Cardiac septum (tissue), 1 donor: ENCODE measurements at places on chromosomes 11 and 22. TPM values are rescaled to one million over a fixed set of nuclear protein-coding genes. Genes with fewer than 3 reads are reported as not detected.

DNA sequence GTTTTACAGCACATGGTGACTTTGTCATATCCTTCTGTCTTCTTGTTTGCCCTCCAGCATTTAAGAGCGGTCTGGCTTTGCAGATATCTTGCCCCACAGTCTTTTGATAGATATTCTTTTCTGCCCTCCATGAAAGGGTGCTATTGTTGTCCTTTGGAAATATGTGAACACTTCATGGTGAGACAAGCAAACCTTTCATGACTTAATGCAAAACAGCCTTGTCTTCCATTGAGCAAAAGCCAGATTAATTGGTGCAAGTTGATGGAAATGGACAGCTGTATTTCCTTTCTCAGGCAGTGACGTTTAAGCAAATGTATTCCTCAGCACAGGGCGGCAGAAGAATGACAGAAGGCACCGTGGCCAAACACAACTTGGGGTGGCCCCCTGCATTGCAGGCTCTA lies 4.4 kb downstream of the DCPS start:
- no peak for DNase-seq

DNA sequence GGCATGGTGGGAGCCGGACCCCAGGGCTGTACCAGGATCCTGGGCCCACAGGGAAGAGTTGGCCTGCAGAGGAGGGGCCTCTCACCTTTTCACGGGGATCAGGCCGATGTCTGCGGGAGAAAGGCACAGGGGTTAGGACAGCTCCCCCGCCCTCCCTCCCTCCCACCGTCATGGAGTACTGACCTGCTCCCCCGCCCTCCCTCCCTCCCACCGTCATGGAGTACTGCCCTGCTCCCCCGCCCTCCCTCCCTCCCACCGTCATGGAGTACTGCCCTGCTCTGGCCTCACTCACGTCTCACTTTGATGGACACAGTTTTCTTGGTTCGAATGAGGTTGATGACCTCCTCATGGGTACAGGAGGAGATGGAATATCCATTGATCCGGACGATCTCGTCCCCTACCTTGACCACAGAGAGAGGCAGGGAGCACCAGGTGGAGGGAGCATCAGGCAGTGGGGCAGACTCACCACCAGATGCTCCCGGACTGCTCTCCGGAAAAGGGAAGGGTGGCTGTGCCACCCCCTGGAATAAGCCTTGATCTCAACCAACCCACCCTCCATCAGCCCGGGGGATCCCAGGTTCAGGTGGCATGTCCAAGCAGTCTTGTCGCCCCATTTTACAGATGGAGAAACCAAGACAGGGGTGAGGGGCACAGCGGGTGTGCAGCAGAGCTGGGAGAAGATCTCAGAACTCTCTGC lies 17.1 kb downstream of the USH1C start:
- DNase-seq: no peak

GRCh38 chr11:36684840-36685801 lies 87.1 kb upstream of the RAG2 start:
- DNase-seq: no peak

DNA sequence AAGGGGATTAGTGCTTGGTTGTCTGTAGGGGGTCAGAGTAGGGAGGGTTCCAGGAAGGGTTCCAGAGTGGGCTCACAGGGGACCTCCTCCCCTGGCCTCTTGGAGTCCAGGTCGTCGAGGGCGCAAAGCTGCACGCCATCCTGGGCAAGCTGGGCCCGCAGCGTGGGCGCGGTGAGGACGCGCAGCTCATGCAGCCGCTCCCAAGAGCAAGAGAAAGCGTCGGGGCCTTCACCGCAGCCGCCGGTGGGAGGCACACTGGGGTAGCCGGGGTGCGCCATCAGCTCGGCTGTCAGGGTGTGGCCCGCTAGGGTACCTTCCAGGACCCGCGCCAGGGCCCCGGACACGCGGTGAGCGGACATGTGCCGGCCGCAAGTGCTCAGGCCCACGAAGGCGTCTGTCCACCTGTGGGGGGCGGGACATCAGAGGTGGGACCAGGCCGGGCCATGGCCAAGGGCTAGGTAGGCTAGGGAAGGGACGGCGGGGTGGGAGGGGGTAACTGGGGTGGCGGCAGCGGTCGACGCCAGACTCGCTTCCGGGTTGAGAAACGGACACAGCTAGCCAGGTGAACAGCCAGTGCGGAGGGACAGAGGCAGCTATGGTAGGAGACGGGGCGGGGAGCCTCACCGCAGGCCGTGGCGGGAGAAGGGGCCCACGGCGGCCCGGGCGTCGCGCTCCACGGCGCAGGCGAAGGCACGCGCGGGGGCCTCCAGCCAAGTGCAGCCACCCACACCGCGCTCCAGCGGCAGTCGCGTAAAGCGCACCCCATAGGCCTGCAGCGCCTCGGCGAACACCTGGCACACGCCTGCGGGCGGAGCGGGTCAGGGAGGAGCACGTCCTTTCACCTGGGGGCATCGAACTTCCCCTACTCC lies 1.2 kb downstream of the YDJC start:
- DNase-seq: no peak

DNA sequence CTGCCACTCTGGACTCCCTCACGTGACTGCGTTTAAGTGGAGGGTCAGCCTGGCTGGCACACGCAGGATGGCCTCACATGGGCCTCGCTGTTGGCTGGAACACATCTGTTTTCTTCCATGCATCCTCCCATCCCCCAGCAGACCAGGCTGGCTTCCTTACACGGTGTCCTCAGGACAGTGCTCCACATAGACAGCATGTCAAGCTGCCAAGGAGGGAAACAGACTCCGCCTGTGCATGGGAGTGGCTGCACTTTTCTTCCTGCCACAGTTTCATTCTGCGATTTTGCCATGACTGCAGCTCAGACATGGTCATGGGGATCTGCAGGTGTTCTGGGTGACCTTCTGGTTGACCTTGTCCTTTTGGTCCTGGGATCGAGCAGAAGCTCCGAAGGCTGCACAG lies 344.2 kb downstream of the SHANK2 start:
- DNase-seq: peak; percentile 38

DNA sequence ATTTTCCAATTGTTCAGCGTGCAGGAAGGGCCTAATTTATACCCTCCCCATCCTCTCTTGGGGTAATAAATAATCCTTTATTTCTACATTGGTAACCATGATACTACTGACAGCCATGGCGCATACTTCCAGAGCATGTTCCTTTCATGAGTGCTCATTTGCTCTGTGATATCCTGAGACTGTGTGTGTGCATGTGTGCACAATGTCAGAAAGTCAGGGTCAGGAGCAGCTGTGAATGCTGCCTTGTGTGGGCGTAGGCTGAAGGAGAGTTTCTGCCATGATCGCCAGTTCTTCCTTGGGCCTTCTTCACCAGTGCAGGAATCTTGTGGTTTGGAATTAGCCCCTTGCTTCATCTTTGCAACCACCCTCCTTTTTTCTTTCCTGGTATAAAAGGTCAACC lies 10.2 kb downstream of the TUBA8 start:
- no peak for DNase-seq

- peak; percentile 56 for DNase-seq
These were observed 33.8 kb downstream of the CAPN1 start for GRCh38 chr11:65215441-65216076.

GRCh38 chr22:47512617-47513016 lies 750.2 kb downstream of the TBC1D22A start:
- DNase-seq: no peak

DNA sequence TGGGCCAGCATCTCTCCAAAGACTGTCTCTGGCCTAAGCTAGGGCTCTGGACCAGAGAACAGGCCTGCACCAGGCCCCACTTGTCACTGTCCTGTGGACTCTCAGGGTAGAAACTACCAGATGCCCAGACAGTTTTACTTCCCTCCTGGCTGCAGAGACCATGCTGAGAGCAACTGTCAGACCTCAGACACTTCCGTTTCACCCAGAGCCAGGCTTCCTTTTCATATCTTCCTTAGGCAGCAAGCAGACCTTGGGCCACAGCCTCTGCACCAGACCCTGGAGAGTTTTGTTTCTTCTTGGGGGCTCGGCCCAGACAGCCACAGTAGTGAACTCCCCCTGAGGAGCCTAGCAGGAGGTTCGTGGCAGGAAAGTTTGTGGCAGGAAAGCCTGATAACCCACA lies 12.1 kb upstream of the FCHSD2 start:
- no peak for DNase-seq

- DNase-seq: no peak
These were observed 54.1 kb downstream of the ST3GAL4 start for GRCh38 chr11:126409620-126409985.

- DNase-seq: no peak
These were observed 52.8 kb downstream of the WNT11 start for GRCh38 chr11:76153571-76153923.

DNA sequence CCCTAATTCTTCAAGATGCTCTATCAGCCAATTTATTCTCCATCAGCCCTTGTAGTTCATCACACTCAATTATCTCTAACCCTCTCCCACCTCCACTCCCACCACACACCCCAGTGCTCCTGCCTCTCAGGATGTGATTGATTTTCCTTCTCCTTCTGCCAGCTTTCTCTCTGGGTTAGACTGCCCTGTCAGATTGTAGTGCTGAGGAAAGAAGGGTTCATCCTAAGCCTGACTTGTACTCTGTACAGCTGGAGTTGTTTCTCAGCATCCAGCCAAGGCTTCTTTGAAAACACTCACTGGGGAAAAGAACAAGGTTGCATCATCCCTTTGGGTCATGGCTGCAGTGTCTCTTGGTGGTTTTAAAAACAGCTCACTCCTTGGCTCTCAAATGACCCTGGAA lies 61.2 kb downstream of the CECR2 start:
- no peak for DNase-seq

- DNase-seq: no peak
These were observed 1.6 kb upstream of the E2F8 start for GRCh38 chr11:19242179-19242932.

- no peak for DNase-seq
These were observed 7.8 kb downstream of the LARGE2 start for GRCh38 chr11:45930031-45930794.

GRCh38 chr11:119903389-119903788 lies 174.4 kb upstream of the NECTIN1 start:
- DNase-seq: no peak

DNA sequence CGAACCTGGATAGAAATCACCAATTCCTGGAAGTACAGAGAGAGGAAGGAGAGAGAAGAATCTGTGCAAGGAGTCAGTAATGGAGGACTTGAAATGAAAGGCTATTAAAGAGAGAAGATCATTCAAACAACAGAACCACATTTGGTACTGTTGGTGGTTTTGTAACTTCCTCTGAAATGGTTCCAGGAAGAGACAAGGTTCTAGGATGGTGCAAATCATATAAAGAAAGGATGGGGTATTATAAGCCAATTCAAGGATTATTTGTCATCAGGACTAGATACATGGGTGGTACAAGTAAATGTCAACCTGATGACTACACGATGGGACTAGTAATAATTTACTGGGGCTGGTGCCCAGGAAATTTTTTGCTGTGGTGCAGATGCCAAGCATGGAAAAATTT lies 28.9 kb upstream of the TMA7B start:
- DNase-seq: no peak

- no peak for DNase-seq
These were observed 109.8 kb upstream of the FGF3 start for GRCh38 chr11:69928975-69929374.

DNA sequence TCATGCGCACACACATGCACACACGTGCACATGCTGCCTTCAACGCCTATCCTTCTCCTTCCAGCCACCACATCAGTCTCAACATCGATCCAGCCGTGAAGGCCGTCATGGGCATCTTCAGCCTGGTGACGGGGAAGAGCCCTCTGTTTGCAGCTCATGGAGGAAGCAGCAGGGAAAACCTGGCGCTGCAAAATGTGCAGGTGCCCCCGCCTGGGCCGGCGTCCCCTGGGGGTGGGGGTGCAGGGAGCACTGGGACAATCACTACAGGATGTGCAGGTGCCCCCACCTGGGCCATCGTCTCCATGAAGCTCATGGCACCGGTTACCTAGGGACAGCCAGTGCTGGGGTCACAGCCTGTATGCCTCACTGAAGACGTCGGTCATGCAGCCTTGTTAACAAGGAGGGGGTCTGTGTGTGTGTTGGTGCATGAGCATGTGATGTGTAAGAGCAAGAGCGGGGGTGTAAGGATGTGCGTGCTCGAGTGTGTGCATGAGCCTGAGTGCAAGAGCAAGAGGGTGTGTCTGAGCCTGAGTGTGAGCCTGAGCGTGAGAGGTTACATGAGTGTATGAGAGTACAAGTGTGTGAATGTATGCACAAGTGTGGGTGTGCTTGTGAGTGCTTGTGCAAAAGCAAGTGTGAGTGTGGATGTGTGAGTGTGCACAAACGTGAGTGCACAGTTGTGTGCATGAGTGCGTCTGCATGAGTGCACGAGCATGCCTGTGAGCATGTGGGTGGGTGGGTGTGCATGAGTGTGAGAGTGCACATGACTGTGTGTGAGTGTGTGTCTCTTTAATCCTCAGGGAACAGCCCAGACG lies 31.5 kb downstream of the NADSYN1 start:
- peak; percentile 63 for DNase-seq

- DNase-seq: no peak
These were observed 3.7 kb downstream of the SERPIND1 start for GRCh38 chr22:20777420-20778177.

- DNase-seq: no peak
These were observed 38.9 kb downstream of the OR10A6 start for GRCh38 chr11:7892059-7892699.

DNA sequence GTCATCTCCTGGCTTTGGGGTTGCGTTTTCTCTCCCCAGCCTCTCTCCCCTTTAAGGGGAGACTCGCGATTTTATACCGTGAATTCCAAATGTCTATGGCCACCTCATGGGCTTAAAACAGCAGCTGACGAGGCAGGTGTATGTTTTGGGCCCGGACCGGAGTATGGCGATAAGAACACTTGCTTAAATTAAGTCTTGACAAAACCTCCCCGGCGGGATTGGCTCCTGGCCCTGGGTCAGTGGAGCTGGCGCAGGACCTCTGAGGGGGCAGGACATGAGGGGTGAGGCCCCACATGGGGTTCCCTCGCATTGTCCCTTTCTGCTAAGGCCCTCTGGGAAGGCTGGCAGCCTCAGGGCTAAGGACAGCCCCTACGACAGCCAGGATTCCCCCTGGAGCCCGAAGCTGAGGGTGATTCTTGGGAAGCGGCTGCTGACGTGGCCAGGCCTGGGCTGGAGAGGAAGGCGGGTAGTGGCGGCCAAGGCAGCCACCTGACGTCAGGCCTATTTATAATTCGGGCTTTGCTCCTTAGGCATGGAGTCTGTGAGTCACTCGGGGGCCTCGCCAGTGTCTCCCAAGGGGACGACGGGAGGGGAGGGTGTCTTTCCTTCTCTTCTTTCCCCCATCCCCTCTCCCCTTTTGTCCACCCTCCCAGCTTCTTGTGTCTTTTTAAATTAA lies 12.7 kb downstream of the MYO18B start:
- DNase-seq: peak; percentile 95

GRCh38 chr22:40055143-40055883 lies 60.6 kb downstream of the FAM83F start:
- DNase-seq: no peak

LMO1 gene
- 0.46 TPM for total RNA-seq

GGTLC3 gene
- total RNA-seq: not detected

SNU13 gene
- 149 TPM for total RNA-seq

KCNK4 gene
- total RNA-seq: not detected

SERPING1 gene
- 90.0 TPM for total RNA-seq

CAT gene
- total RNA-seq: 47.6 TPM

CDC42EP2 gene
- 3.6 TPM for total RNA-seq

CCDC188 gene
- 0.67 TPM for total RNA-seq
